GM13976 (cell line): ENCODE measurements at places on chromosomes 2 and 18.

GRCh38 chr18:2897448-2898185, 50.8 kb downstream of the EMILIN2 start:
- DNase-seq: no peak

DNA sequence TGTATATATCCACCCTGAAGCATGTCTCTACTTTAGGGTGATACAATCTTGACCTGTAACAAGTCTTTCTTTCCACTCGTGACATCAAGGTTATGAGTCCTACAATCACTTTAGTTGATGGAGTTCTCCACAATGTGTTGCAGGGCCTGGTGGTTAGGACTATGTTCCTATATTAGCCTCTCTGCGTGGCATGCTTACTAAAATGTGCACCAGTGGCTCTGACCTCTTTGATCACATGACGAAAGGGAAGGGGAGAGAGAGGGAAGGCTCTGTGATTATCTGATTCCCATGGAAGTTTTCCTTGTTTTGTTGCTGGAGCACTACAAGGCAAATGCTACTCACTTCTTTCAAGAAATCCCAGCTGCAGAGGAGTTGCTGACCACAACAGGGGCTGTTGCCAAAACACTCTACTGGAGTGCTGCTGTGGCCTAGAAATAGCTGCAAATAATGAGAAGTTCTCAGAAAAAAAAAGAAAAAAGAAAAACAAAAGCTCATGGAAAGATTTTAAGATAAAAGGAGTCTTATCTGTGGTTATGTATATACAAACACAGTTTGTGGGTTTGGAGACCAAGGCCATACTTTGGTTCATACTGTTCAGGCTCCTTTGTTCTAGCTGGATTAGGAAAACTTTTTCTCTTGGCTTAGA, 272.8 kb upstream of the MMADHC start:
- no peak for DNase-seq

- no peak for DNase-seq
Observed at GRCh38 chr18:44474067-44474411, 206.6 kb upstream of the SETBP1 start.

- no peak for DNase-seq
Observed at GRCh38 chr18:77300579-77300978, 50.9 kb downstream of the GALR1 start.

- no peak for DNase-seq
Observed at GRCh38 chr2:142754182-142754581, 123.3 kb upstream of the KYNU start.

DNA sequence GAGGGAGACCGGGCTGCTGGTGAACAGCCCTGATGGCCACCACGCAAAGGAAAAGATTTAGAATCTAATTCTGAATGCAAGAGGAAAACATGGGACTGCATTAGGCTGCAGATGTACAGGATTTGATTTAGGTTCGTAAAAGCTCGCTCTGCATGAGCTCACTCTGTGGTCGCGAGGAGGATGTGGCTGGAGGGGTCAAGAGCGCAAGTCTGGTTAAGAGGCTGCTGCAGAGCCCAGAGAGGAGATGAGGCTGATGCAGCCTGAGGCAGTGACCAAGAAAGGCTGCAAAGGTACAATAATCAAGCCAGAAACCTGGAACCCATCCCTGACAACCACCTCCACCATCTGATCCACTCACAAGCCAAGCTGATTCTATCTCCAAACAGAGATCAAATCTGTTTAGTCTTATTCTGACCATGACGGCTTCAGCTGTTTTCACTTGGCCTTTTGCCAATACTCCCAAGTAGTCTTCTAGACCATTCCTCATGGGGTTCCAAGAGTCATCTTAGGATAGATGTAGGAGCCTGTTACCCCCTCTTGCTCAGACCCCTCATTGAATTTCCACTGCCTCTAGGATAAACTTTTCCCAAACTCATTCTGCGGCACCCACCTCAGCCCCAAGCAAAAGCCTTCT, 58.9 kb upstream of the ARL4C start:
- DNase-seq: no peak

GRCh38 chr2:174122185-174122584, 126.1 kb downstream of the OLA1 start:
- no peak for DNase-seq

DNA sequence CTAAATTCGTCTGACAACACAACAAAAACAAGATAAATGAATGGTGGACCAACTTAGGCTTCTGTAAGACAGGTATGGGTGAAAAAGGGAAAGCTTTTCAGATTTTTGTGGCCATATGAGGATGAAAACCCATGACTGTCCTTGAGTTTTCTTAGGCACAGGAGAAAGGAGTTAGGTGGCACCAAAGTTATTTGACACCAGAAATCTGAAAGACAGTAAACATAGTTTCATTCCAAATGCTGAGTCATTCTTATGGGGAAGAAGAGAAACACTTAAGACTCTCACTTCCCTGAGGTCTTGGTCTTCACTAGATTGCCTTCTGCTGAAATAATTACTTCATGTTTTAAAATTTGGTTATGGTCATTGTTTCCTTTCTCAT, 5.2 kb upstream of the GPD2 start:
- DNase-seq: peak; percentile 65

GRCh38 chr2:107338059-107338458, 452.1 kb upstream of the ST6GAL2 start:
- no peak for DNase-seq

DNA sequence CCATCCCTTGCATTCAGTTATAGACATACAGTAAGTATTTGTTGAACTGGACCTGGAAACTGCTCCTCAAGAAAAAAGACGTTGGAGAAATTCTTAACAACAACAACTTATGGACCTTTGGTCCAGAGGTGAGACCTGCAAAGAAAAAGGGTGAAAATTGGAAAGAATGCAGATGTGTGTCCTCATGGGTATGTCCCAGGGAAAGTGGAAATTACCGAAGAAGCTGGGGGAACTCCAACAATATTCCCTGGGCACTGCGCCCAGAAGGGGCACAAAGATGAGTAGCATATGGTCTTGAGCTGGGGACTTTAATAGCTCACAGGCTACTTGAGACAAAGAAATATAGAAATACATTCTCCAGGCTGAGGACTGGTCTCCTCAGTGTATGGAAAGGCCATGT, 35.5 kb upstream of the YWHAQ start:
- DNase-seq: no peak

GRCh38 chr18:67216846-67217245, 299.7 kb downstream of the DSEL start:
- no peak for DNase-seq

GRCh38 chr2:59693231-59693959, 860.1 kb downstream of the BCL11A start:
- DNase-seq: no peak

DNA sequence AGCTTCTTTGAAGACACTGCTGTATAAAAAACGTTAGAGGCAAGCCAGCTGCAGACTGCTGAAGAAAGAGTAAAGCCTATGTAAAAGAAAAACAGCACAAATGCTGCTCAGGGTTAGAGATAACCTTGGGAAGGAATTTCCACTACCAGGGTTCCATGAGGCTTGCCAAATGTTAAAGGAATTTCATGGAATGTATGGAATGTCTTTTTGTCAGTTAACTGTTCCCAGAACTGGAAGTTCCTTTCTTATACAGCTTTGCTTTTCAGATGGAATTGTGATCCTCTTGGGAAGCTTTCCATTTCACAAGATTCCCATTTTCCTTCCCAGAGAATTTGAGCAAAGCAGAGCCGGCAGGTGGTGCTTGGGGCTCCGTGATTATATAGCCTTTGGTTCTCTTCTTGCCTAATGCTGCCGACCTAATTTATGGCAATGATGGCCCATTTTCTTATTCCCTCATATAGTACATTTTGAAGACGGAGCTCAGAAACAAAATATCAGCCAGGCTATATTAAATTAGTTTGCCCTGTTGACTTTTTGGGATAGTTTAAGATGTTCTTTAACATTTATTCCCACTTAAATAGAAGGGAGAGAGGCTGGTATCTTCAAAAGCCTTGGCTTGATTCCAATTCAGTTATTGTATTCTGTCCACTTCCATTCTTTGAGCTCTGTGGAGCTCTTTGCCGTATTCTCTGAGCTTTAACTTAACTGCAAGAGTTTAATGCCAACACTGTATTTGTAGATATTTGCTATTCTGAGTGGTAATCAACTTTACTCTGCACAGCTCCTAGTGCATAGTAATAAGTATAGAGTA, 162.3 kb downstream of the PHLPP1 start:
- no peak for DNase-seq

DNA sequence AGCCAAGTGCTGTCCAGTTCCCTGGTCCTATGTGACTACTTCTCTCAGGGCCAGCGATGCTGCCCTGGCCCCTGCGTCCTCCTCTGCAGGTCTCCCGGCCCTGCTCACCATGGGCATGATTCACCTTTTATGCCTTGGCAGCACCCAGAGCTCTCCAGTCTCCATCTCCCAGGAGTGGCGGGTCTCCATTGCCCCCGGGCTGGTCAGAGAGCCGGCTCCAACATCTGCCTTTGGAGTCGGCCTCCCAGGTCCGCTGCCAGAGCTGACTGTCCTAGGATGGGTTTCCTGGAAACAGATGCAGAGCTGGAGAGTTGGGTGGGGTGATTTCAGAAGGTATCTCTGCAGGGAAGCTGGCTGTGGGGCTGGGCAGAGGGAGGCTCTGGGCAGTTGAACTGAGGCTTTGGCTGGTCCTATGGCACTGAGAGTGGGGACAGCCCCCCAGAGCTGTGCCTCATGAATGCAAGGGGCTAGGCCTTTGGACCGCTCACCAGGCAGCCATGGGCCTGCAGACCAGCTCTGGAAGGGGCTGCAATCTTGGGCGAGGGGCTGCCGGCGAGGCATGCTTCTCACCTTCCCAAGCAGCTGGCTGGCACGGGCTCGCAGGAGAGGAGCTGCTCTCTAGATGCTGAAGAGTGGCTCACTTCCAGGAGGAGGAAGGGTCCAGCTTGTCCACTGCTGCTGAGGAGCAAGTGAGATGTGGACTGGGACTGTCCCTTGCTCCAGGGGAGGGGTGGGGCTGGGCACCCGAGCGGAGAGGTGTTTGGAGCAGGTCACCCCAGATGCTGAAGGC, 59.8 kb upstream of the HS6ST1 start:
- DNase-seq: no peak

GRCh38 chr2:48587560-48587959, 30.1 kb upstream of the GTF2A1L start:
- DNase-seq: no peak

GRCh38 chr2:226121046-226121738, 678.4 kb downstream of the IRS1 start:
- no peak for DNase-seq

- no peak for DNase-seq
Observed at GRCh38 chr18:62754026-62754425, 38.7 kb downstream of the PHLPP1 start.

- no peak for DNase-seq
Observed at GRCh38 chr2:191885650-191886049, 38.8 kb upstream of the CAVIN2 start.

GRCh38 chr18:56568986-56569385, 69.4 kb downstream of the TXNL1 start:
- no peak for DNase-seq

- DNase-seq: peak; percentile 84
Observed at GRCh38 chr2:96163768-96164429, 18.7 kb upstream of the DUSP2 start.

GRCh38 chr2:18903750-18904149, 314.4 kb upstream of the NT5C1B start:
- DNase-seq: no peak

- DNase-seq: no peak
Observed at GRCh38 chr2:71526141-71526540, 72.8 kb downstream of the DYSF start.

DNA sequence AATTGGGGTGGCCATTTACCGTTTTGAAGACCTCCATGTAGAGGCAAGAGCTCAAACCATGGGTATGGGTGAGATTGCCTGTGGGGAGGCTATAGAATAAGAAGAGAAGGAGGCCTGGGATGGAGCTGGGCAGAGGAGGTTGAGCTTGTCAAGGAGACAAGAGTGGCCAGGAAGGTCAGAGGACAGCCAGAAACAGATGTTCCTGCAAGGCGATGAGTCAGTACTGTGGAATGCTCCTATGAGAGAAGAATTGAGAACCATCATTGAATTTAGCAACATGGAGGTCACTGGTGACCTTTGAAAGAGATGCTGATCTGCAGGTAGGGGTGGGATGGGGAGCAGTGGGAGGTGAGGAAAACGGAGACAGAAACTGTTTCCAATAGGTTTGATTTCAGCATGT, 3.5 kb downstream of the ACSL3 start:
- no peak for DNase-seq

GRCh38 chr2:213125646-213126347, 25.6 kb downstream of the IKZF2 start:
- DNase-seq: no peak

GRCh38 chr2:25285265-25286024, 56.3 kb downstream of the DNMT3A start:
- no peak for DNase-seq

- DNase-seq: no peak
Observed at GRCh38 chr2:113910967-113911678, 21.2 kb downstream of the ACTR3 start.

DNA sequence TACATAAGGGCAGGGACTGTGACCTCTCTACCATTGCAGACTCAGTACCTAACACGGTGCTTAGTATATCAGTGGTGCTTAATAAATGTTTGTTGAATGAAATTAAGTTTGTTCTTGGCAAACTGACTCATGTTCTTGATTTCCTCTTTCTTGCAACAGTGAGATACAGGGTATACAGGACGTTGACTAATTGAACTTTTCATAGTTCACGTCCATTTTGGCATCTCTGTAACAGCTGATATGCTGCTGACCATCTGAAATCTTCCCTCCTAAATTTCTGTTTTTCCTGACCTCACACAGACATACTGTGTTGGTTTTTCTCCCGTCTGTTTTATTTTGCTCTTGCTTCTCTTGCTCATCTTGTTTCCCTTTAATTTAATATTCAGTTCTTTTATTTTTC, 44.2 kb downstream of the LHCGR start:
- DNase-seq: no peak

GRCh38 chr2:70949086-70949485, 13.4 kb downstream of the ATP6V1B1 start:
- no peak for DNase-seq
